ENCODE measurements at places on chromosomes 5 and 9.

DNA sequence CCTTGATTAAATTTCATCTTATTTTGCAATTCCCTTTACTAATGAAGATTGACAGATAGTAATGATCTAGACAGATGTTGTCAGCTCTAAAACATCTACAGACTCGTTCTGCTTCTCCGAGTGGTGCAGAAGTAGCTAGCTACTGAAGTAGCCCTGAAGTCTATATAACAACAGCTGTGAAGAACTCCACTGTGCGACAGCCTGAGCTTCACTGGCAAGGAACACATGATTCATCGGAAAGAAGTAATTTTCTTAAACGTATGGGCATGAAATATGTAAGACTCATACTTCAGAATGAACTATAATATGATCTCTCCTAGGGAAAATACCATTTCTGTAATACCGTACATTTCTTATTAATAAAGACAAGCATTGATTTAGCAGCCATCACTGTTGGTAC is 96.2 kb downstream of the TRPM3 start:
- DNase-seq: no peak

- DNase-seq: no peak
These were observed 25.8 kb upstream of the UGT3A1 start for GRCh38 chr5:36017004-36017403.

- DNase-seq: no peak
These were observed 436 bp upstream of the EMB start for GRCh38 chr5:50441493-50441955.

DNA sequence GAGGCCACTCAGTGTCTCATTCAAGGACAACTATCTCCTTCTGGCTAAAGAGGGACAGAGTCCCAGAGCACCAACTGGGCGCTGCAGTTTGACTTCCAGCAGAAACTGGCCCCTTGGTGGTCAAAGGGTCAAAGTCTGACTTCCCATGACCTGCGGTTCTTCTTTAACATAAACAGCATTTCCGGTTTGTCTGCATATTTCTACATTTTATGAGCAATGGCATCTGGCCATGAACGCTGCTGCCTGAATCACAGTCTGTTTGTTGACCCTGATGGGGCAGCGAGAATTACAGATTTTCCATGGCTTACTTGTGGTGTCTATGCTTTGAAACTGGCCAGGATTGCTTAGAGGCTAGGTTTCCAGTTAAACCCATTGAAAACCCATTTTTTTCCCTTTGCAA is 1.3 kb downstream of the TNFSF15 start:
- no peak for DNase-seq

GRCh38 chr9:72978744-72979143 is 25.9 kb upstream of the ALDH1A1 start:
- no peak for DNase-seq

DNA sequence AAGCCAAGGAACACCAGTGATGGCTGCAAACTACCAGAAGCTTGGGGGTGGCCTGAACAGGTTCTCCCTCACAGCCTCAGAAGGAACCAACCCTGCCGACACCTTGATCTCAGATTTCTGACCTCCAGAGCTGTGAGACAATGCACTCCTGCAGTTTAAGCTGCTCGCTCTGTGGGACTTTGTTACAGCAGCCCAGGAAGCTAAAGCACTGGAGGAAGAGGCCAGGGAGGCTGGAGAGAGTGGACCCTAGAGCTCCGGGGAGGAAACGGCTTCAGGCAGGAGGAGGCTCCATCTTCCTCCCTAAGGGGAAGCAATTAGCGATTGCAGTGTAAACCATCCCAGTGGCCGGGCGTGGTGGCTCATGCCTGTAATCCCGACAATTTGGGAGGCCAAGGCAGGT is 25.1 kb downstream of the BARX1 start:
- DNase-seq: no peak

DNA sequence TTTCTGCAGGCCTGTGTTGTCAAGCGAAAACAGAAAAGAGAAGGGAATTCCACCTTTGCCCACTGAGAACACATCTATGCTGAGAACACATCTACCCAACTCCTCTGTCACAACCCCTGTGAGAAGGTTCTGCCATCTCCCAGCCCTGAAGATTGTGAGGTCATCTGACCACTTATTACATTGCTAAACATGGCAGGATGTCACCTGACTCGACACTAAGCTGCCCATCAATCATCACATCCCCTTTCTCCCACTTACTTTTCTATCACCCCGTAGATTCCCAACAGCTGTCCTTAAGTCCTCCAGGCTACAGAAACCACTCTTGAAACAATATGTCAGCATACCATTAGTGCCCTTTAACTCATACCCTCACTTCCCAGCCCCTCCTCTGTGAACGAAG is 64.2 kb upstream of the PRSS3 start:
- no peak for DNase-seq

GRCh38 chr5:7186818-7187217 is 209.1 kb upstream of the ADCY2 start:
- no peak for DNase-seq

DNA sequence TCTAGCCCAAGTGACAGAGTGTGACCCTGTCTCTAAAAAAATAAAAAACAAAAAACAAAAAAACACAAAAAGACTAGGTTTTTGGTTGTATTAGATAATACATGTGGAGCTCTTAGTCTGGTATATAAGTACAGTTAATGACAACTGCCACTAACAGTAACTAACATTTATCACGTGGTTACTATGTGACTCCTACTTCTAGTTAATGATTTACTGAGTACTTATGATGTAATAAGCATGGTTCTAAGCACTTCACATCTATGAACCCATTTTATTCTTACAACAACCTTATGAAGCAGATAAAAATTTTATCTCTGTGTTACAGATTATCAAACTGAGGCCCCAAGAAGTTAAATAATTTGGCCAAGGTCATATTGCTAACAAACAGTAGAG is 6.1 kb upstream of the TMEFF1 start:
- DNase-seq: no peak

GRCh38 chr5:147552897-147553296 is 43.0 kb upstream of the DPYSL3 start:
- DNase-seq: no peak

- no peak for DNase-seq
These were observed 107.3 kb upstream of the ALDH1B1 start for GRCh38 chr9:38285236-38285635.

DNA sequence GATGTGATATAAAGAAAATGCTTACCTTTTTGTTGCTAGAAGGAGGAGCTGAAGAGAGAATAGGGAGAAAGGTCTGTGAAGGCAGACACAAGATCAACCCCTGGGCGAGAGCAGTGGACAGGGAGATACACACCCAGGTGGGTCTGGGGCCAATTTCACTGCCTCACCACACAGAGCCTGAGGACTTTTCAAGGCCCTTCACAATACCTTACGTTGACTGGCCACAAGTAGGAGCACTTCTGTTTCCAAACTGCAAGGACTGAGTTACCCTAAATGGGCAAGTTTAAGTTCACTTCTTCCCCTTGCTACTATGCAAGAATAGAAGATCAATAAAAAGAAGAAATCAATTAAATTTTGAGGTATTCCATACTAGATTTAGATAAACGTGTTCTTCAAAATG is 174.5 kb upstream of the SLC12A2 start:
- no peak for DNase-seq

- DNase-seq: no peak
These were observed 11.7 kb downstream of the MPDZ start for GRCh38 chr9:13267743-13268142.

DNA sequence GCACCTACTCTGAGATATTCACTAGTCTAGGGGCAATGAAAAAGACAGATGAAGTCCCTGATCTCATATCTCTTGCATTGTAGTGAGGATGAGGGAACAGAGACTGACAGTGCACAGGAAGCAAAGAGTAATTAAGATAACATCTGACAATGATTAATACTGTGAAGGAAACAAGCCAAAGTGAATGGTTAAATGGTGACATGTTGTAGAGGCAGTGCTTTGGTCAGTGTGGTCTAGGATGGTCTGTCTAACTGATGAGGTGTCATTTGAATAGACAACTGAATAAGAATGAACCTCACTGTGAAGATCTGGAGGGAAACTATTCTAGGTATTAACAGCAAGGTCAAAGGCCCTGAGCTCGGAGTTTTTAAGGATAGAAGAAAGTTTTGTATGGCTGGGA is 333.3 kb upstream of the GRIA1 start:
- DNase-seq: no peak

GRCh38 chr5:128040927-128041326 is 42.6 kb upstream of the SLC12A2 start:
- DNase-seq: no peak

DNA sequence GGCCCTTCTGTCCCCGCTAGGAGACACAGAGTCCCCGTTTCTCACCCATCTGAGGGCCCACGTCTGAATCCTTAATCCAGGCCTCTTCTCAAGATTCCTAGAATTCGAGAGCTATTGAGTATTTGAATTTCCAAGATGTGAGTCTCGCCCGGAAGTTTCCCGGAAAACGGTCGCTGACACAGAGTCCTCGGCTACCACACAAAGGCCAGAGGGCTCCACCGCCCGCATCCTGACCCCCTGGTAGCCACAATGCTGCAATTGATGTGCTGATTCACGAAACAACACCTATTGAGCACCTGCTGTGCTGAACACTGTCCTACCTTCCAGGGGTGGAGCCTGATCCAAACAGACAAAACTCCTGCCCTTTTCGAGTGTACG is 670 bp upstream of the FBP1 start:
- DNase-seq: no peak
